Bronchus fibroblast of lung (primary cell): ENCODE measurements at places on chromosomes 7 and 10. TPM values are rescaled to one million over a fixed set of nuclear protein-coding genes. Genes with fewer than 3 reads are reported as not detected.

RASSF4 gene
- total RNA-seq: 6.1 and 6.5 TPM in 2 replicates

HABP2 gene
- not detected in 2 replicates for total RNA-seq

FAM24B gene
- 2.0 and 4.5 TPM in 2 replicates for total RNA-seq

SRPK2 gene
- total RNA-seq: 20.1 and 24.5 TPM in 2 replicates

TAS2R4 gene
- under 0.01 TPM in 1 of 2 replicates, not detected in the other for total RNA-seq

CYP2E1 gene
- not detected in 2 replicates for total RNA-seq

GIMAP1 gene
- not detected in 2 replicates for total RNA-seq
